ENCODE measurements at places on chromosomes 16 and 17.

- DNase-seq, result no peak
Measured at GRCh38 chr17:78358538-78359320, 1.1 kb downstream of the SOCS3 start.

DNA sequence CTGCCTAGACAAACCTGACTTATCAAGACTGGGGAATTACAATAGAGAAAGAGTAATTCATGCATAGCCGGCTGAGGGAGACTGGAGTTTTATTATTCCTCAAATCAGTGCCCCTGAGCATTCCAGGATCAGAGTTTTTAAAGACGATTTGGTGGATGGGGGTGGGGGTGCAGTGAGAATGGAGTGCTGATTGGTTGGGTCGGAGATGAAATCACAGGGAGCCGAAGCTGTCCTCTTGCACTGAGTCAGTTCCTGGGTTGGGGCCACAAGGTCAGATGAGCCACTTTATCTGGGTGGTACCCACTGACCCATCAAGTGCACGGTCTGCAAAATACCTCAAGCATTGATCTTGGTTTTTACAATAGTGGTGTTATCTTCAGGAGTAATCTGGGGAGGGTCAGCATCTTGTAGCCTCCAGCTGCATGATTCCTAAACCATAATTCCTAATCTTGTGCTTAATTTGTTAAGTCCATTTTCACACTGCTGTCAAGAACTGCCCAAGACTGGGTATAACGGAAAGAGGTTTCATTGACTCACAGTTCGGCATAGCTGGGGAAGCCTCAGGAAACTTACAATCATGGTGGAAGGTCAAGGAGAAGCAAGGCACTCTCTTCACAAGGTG, 69.6 kb downstream of the MARF1 start:
- no peak for DNase-seq

DNA sequence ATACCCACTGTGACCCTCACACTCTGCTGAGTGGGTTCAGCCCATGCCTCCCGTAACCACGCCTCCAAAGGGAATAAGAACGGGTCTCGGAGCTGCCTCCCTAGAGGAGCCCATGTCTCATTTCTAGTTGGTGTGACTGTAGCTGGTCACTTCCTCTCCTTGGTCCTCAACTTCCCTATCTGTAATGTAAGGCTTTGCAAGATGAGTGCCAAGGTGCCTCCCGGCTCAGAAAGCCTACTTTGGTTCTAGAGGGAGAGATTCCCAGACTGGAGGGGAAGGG, 20.8 kb downstream of the C16orf74 start:
- no peak for DNase-seq

GRCh38 chr16:87964049-87964659, 12.9 kb downstream of the BANP start:
- no peak for DNase-seq

- DNase-seq, result peak; percentile 46
Measured at GRCh38 chr17:34420254-34420766, 57.3 kb upstream of the CCL1 start.

GRCh38 chr16:22130528-22130927, 31.8 kb upstream of the SDR42E2 start:
- DNase-seq, result no peak

GRCh38 chr17:61641715-61642114, 50.7 kb upstream of the NACA2 start:
- DNase-seq, result no peak

- peak; percentile 18 for DNase-seq
Measured at GRCh38 chr17:9236286-9237052, 215.2 kb downstream of the NTN1 start.

GRCh38 chr17:35542990-35543389, 5.5 kb upstream of the SLFN12L start:
- DNase-seq, result no peak

DNA sequence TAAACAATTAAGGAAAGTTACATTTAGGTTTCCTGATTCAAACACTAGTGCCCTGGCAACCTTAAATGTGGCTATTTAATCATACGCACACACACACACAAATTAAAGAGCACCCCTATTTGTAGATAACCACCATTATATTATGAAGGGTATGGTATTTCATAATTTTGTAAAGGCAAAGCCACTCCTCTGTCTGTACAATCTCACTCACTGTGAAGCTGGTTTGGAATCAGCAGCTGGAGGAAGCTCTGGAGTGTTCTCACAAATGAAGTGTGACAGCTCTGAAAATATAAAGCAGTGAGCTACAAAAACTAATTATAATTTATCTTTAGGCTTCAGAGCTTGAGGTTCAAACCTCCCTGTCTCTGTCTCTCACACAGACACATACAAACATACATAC, 57.9 kb upstream of the KCNJ16 start:
- DNase-seq, result no peak

DNA sequence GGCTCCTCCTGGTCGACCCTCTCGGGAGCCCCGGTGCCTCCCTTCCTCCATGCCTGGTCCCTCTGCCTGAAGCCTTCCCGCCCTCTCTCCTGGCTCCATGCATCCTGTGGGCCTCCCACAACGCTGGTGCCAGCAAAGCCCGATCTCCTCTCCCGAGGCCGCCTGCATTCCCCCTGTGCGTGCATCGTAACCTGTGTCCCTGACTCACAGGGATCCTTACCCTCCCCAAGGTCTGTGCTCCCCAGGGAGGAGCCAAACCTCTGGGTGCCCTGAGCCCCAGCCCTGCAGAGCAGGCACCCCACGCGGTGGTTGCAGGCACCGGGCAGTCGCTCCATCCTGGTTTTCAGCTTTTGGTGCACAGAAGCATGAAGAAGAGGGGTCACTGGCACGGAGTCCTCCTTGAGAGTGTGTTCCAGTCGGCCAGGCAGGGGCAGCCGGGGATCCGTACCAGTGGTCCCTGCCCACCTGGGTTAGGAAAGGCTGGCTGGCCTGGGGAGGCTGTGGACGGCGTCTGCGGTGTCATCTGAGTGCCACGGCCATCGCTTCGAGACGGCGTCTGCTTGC, 1.8 kb upstream of the ENPP7 start:
- no peak for DNase-seq

DNA sequence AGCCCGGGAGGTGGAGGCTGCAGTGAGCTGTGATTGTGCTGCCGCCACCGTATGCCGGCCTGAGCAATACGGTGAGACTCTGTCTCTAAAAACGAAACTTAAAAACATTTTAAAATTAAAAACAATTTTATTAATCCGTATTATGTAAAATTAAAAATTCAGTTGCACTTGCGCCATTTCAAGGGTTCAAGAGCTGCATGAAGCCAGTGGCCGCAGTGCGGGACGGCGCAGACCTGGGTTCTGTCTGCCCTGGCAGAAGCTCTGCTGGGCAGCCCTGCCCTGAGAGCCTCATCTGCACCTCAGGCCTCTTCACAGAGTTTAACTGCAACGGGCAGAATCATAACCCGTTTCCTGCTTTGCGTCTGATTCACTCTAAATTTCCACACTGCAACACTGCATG, 31.7 kb downstream of the TBC1D16 start:
- no peak for DNase-seq

DNA sequence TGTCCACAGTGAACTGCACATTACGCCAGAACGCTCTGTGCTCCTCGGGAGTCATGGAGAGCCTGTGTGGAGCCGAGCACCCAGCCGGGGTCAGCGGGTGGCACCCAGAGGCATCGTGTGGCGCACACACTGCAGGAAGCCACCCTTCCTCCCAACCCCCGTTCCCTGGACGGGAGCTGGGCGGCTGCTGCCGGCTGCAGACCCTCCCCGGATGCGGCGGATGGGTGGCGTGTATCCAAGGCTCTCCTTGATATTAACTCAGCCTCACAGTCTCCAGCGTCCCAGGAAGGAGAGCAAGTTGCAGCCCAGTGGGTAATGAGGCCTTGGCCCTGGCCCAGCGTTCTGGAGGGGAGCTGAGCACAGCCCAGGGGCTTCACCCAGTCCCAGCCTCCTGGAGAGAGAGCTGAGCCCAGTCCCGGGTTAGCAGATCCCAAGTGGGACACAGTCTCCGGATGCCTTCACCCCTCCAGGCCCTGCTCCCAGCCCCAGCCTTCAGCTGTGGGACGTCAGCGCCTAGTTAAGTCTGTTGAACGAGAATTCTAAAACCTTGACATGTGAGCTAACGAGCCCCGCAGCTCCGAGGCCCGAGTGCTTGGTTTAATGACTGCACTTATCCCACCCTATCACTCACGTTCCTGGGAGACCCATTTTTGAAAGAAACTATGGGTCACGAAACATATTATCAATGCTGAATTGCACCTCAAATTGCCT, 86.6 kb downstream of the TBC1D16 start:
- DNase-seq, result no peak

- DNase-seq, result no peak
Measured at GRCh38 chr16:3490911-3491629, 4.2 kb downstream of the C16orf90 start.

DNA sequence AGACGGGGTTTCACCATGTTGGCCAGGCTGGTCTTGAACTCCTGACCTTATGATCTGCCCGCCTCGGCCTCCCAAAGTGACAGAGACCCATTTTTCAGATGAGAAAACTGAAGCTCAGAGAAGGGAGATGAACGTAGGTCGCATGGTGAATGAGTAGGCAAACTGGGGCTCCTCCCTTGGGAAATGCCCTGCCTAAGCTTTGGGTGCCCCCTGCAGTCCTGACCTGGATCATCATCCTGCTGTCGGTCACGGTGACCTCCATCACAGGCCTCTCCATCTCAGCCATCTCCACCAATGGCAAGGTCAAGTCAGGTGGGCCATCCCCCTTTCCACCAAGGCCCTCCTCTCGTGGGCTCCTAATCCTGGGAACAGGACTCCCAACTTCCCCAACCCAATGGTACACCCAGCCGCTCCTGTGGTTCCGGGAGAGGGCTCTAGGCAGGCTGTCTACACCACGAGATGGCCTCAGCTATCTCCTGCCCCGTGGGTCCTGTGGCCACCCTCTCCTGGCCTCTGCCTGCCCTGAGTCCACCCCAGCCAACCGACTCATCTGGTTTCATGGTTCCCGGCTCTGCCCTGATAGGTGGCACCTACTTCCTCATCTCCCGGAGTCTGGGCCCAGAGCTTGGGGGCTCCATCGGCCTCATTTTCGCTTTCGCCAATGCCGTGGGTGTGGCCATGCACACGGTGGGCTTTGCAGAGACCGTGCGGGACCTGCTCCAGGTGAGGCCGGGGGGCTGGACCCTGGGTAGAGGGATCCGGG, 4.7 kb downstream of the SLC12A3 start:
- no peak for DNase-seq

- DNase-seq, result no peak
Measured at GRCh38 chr17:74414510-74414909, 17.4 kb upstream of the GPRC5C start.

DNA sequence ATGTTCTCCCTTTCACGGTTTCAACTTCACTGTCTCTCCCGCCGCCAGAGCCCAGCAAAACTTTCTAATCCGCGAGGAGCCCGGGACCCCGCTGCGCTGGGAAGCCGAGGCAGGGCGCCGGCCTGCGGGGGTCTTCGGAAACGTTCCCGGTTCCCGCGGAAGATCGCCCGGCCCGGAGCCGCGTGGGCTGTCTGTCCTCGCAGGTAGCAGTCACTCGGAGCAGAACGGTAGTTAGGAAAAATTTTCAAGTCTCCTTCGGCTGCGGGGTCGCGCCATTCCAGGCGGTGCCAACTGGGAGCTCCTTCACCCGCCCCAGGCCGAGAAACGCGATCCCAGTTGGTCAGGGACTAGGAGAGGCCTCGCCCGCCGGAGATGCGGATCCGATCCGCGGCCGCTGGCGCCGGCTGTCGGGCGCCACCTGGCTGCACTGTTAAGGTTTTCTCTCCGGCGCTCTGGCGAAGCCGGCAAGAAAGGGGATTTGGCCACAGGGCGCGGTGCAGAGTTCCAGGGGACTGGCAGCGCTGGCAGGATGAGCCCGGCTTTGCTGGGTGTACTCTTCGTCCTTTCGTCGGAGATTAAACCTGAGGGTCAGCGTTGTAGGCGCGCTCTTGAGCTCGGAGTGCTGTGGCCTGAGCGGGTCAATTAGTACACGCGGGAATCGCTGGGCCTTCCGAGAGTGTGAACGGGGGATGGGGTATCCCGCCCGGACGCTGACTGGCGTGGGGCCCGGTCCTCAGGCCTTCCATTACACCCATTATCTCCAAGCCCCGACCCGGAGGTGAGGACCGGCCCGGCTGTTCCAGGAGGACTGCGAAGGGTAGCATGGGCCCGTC, 135.4 kb downstream of the KCNJ12 start:
- peak; percentile 50 for DNase-seq

GRCh38 chr16:21646091-21646490, 6.3 kb downstream of the IGSF6 start:
- DNase-seq, result no peak

- no peak for DNase-seq
Measured at GRCh38 chr17:10793256-10793655, 10.6 kb downstream of the TMEM238L start.

DNA sequence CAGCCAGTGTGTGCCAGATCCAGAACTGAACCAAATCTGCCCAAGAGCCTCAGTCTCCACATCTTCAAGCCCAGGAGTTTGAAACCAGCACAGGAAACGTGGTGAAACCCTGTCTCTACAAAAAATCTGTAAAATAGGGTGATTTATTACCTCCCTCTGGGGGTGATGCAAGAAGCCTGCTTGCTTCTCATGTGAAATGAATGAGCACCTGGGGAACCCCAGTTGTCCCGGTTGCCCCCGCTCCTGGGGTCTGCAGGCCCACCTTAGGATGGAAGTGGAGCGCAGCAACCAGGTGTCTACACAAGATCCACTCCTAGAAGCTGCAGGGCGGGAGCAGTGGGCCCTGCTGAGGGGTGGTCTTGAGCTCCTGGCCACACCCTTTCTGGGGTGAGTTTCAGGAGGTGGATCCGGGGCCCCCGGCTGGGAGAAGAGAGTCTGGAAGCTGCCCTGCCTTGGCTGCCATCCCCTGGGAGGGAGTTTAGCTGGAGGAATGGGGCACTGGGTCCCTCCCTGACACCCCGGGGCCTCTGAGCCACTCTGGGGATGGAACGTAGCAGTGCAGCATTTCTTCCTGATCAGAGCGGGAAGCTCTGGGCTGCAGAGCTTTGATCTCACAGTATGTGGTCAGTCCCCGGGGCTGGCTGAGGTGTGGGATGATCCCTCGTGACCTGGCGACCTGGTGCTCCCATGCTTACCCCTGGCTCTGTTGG, 117.8 kb downstream of the RAB11FIP4 start:
- DNase-seq, result no peak

- DNase-seq, result no peak
Measured at GRCh38 chr17:301681-302299, 50.8 kb downstream of the RPH3AL start.

GRCh38 chr17:29682987-29683386, 60.3 kb upstream of the CORO6 start:
- DNase-seq, result no peak

DNA sequence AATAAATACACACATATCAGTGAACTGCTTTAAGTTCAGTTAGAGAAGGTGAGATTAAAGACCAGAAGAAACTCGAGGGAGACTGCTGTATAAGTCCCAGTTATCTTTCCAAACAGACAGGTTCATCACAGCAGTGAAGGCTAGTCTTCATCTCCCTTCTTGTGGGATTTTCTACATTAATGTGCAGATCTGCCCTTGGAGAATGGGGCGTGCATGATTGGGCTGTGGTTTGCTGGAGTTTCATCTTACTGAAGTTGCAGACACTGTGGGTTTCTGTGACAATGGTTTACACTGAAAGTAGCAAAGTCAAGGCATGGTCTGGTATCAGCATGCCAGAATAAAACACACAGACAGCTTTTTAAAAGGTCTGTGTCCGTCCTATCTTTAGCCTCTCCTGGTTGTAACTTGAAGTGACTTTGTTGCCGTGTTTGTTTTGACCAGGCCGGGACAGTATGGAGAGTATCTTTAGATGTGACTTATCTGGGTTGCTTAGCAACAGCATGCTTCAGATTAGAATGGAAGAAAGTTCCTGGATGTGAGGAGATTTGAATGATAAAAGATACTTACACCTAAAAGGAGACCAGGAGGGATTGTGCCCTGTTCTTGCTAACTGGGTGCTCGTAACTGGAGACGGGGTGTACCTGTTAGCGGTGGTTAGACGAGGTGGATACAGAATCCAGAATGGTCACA, 16.1 kb downstream of the NAA60 start:
- DNase-seq, result no peak
